ENCODE measurements at places on chromosomes 4 and X.

DNA sequence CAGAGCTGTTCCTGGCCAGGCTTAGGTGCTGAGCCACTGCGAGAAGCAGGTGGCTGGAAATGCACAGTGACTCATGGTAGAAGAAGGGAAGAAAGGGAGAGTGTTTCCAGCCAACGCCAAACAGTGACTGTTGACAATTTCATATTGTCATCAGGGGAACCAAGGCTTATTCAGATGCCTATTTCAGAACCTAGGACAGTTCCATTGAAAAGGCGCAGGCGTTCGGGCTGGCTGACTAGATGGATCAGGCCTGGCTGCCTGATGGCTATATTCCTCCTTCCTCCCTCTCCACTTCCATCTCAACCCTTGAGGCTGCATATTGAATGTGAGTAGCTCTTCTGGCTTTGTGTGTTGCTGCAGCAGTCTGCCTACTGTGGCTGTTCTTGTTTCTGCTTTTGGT is 73.0 kb upstream of the FRMPD4 start:
- DNase-seq = no peak

DNA sequence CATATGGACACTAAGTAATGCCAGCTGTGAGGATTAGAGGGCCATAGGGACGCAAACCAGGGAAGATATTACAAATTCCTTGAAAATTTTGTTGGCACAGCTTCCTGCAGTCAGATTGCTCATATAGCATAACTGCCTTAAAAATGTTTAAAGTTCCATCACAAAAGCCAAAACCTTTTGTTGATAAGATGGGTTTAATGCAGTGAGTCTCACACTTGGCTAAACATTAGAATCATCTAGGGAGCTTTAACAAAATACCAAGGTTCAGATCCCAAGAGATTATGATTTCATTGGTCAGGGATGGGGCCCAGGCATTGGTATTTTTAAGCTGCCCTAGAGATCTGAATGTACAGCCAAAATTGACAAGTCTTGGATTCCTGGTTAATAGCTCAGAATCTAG is 376.5 kb upstream of the MAD2L1 start:
- DNase-seq = no peak

GRCh38 chrX:110318664-110318968 is 731 bp upstream of the AMMECR1 start:
- DNase-seq = no peak

- DNase-seq = no peak
Measured at GRCh38 chr4:961351-962230, 11.8 kb downstream of the DGKQ start.

DNA sequence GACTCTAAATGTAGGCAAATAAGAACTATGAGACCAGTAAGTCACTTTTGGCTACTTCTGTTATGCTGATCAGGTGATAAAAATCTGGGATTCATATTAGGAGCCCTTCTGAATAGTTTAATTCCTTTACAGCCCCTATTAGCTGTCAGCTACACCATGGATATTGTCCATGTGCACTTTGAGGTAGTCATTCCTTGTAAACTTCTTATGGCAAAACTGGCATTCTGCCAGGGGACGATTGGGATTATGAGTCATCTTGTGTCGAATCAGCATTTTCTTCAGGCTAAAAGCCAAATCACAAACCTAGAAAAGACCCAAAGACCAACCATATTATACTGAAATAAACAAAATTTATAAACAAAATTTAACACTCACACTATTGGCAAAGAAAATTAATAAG is 227.6 kb downstream of the PRDM5 start:
- DNase-seq = no peak

GRCh38 chr4:143186649-143187048 is 1.9 kb downstream of the USP38 start:
- DNase-seq = no peak

- DNase-seq = no peak
Measured at GRCh38 chr4:151093203-151093602, 6.2 kb upstream of the RPS3A start.

DNA sequence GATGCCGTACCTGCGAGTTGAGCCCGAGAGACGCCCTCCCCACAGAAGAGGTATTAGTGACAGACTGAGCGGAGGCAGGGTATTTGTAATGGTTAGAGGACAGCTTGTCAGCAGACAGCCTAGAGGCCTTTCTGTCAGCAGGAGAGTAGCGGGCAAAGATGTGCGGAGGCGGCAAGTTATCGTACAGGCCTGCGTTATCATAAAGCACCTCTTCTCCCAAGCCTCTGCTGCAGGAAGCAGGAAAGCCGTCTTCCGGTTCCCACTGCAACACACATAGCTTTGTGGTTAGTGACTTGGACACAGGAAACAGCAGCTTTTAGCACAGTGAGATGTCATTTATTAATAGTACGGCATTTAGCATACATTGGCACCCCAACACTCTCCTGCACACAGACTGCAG is 158.3 kb downstream of the AFAP1 start:
- no peak for DNase-seq

Data from D341Med (cell line).